ENCODE measurements at places on chromosomes 12 and 14.

GRCh38 chr14:69979882-69980281, 100.7 kb downstream of the SMOC1 start:
- no peak for DNase-seq

DNA sequence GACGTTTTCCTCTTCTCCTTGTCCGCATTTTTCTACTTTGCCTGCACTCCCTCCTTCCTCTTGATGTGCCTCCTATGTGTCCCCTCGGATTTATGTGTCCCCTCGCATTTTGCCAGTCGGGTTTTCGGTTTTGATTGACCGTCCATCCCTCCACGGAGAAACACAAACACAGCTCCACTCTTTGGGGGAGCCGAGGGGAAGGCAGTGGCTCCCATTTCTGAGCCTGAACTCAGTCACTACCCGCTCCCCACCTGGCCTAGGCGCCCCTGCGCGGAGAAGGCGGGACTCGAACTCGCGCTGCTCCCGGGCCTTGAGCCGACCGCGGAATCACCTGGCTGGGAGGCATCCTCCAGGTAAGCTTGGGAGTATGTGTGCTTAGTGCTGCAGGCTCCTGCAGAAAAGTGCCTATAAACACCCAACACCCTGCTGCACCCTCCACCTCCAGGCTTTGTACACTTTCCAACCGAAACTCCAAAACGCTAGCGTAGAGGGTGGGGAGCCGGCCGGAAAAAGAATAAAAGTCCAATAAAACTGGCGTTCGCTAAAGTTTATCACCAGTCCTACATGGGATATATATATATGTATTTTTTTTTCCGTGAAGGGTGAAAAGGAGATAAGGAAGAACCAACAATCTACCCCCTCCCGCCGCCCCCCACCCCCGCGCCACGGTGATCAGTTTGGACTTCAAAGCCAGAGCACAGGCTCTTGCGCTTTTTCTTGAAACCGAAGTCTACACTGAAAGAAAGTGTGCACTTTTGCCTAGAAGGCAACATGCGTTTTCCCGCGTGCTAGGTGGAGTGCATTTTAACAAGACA, 3.3 kb upstream of the CCND2 start:
- DNase-seq: no peak

GRCh38 chr12:27583981-27584380, 60.0 kb downstream of the PPFIBP1 start:
- no peak for DNase-seq

GRCh38 chr14:77260631-77261030, 10.4 kb downstream of the NGB start:
- no peak for DNase-seq

DNA sequence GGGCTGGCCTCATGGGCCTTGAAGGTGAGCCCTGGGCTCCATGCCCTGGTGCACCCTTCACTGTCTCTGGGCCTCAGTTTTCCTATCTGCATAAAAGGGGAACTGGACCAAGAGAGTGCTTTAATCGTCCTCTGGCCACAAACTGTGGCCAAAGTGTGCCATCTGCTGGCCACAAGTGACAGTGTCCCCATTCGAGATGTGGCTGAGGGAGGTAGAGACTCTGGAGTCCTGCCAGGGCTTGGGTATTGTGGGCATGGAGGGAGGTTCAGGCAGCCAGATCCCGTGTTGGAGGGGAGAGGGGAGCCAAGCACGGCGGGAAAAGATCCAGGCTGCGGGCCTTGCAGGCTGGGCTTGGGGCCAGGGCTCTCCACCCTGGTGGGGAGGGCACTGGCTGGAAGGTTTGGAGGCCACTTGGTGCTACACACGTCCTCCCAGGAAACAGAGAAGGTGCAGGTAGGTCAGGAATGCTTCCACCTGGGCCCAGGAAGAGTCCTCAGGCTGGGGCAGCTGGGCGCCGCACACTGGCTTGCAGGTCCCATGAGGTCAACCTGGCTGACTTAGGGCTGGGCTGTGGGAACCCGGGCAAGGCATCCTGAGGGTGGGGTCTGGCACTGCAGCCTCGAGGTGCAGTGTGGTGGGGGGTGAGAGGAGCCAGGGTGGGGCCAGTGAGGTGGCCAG, 7.3 kb upstream of the KIF26A start:
- peak; percentile 59 for DNase-seq

GRCh38 chr12:109625131-109625559, 51.6 kb downstream of the MVK start:
- peak; percentile 50 for DNase-seq

DNA sequence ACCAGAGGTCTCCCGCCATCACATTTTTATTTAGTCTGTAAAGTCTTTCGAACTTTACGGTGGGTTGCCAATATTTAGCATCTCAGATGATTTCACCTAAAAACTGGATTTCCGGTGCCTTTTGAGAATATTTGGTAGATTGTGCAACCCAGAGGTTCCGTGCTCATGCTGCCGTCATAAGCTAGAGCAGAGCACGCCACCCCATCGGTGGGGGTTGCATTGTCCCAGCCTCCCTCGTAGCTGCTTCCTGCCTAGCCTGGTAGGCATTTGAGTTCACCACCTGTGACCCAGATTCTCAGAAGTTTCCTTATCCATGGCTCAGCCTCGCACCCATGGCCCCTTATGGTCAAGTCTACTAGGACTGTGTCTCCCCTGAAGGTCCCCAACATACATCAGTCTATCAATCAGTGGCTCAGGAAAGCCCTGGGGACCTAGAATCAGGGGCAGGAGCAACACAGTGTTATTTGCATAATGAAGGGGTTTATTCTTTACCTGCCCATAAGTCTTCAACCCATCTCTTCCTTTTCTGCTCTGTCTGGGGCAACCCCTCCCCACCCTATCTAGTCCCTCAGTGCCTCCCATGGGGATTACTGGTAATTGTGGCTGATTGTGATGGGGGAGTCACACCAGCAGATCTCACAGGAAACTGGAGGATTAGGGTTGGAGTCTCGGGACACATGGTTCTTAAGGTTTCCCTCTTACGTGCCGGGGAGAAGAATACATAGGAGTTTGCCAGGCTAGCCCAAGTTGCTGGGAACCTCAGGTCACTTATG, 152.3 kb downstream of the PHETA1 start:
- peak; percentile 56 for DNase-seq

DNA sequence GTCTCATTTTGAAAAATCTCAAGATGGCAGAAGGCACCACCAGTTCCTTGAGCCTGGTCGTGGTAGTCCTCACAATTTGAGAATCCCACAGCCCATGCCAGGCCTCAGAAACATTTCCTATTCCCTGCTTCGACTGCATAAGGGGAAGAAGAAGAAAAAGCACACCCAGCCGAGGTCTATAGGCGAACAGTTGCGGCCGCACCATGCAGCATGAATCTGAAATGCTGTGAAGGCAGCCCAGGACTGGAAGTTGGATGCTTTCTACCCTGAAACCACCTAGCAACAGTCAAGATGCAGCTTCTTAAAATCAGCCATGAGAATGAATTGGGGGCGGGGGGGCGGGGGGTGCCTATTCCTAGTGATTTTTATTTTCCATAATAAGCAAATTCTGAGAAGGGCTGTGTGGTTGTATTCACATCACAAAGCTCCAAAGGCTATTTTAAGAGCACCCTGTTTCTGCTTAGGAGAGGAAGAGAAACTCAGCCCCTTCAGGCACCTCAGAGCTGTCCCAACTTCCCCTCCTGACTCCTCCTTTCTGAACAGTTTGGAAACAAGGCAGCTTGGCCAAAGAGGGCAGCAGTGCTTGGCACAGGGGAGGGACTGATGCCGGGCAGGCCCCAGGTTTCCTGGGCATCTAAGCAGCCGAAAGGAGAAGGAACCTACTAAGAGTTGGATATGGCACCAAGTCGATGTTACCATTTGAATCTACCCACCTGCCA, 172.5 kb upstream of the FOXN3 start:
- DNase-seq: no peak

- no peak for DNase-seq
Measured at GRCh38 chr12:78328524-78328923, 497.8 kb downstream of the NAV3 start.

DNA sequence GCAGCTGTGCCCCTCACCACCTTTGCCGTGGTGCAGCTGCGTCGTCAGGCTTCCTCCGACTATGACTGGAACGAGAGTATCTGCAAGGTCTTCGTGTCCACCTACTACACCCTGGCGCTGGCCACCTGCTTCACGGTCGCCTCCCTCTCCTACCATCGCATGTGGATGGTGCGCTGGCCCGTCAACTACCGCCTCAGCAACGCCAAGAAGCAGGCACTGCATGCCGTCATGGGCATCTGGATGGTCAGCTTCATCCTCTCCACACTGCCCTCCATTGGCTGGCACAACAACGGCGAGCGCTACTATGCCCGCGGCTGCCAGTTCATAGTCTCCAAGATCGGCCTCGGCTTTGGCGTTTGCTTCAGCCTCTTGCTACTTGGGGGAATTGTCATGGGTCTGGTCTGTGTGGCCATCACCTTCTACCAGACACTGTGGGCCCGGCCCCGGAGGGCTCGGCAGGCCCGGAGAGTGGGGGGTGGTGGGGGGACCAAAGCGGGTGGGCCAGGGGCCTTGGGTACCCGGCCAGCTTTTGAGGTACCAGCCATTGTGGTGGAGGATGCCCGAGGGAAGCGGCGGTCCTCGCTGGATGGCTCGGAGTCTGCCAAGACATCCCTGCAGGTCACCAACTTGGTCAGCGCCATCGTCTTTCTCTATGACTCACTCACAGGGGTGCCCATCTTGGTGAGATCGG, 2.6 kb downstream of the GPR162 start:
- DNase-seq: no peak

DNA sequence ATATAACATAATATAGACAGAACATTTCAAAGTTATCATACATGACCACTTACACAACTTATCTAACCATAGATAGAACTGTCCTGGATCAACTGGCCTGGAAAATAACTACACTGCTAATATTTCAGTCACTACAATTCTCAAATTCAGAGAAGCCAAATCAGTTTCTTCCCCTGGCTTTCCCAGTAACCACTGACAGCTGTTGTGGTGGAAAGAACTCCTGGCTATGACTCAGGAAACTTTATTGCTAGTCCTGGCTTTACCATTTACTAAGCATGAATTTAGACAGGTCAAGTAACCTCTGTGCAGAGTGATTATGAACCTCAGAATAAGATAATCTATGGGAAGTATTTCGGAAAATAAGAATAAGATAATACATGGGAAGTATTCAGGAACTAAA, 244.9 kb upstream of the DIO2 start:
- no peak for DNase-seq

DNA sequence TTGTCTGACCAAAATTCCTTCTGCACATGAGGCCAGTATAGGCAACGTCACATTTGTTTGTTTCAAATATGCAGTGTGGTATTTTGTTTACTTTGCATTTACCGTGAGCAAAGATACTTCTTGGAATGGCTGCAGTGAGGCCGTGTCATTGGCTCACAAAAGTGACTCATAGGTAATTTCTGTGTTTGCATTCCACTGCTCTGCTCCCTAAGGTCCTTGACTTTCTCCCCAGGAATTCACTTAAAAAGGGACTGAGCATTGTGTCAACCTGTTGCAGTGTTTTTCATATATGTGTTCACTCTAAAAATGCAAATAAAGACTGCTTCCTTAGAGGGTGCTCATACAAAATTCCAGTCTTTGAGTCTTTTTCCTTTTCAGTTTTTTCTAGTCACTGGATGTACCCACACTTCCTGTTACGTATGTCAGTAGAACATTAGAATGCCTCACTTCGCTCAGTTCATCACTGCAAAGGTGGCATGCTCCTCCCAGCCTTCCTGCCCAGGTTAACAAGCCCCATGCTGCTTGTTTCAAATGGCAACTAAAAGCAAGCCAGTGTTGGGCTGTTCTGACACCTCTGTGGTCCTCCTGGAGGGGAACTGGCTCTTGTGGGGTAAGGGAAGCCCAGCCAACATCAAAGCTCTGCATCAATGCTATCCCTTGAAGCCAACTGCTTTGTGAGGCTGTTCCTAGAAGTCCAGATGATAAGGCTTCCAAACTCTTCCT, 9.1 kb downstream of the C12orf76 start:
- no peak for DNase-seq

- no peak for DNase-seq
Measured at GRCh38 chr12:4864575-4864974, 45.1 kb upstream of the KCNA1 start.

DNA sequence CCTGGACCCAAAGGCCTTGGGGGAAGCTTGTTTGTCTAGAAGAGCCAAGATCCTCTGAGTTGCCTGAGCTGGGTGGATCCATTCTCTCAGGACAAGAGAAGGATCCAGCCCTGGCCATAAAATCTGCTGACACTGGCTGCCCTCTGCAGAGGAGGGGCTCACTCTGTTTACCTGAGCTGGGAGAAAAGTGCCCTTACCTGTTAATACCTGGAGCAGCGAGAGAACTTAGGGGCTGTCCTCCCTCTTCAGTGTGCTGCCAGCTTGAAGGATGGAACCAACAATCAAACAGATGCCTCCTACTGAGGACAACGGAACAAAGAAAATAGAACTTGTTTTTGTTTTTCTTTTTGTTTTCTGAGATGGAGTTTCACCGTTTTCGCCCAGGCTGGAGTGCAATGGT, 7.3 kb upstream of the KRT7 start:
- DNase-seq: no peak

GRCh38 chr12:52003016-52003550, 3.7 kb upstream of the TAMALIN start:
- DNase-seq: no peak

- DNase-seq: no peak
Measured at GRCh38 chr12:57273516-57273915, 22.5 kb upstream of the STAC3 start.

GRCh38 chr14:57326253-57326652, 57.5 kb downstream of the AP5M1 start:
- DNase-seq: no peak

- DNase-seq: no peak
Measured at GRCh38 chr12:62562846-62563245, 96.2 kb downstream of the MON2 start.

DNA sequence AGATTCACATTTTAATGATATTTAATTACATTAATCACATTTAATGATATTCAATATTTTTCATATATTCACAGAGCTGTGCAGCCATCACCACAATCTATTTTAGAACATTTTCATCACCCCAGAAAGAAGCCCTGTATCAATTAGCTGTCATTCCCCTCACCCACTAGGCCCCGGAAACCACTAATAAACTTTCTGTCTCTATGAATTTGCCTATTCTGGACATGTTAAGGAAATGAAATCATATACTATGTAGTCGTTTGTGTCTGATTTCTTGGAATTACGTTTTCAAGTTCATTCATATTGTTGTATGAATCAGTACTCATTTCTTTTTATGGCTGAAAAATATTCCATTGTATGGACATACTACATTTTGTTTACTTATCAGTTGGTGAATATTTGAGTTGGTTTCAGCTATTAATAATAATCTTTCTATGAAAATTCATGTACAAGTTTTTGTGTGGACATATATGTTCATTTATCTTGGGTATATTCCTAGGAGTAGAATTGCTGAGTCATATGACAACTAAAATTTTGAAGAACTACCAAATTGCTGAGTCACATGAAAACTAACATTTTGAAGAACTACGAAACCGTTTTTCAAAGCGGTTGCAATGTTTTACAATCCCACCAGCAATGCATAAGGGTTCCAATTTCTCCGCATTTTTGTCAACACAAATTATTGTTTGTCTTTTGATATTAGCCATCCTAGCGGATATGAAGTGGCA, 11.7 kb upstream of the OTOGL start:
- no peak for DNase-seq

DNA sequence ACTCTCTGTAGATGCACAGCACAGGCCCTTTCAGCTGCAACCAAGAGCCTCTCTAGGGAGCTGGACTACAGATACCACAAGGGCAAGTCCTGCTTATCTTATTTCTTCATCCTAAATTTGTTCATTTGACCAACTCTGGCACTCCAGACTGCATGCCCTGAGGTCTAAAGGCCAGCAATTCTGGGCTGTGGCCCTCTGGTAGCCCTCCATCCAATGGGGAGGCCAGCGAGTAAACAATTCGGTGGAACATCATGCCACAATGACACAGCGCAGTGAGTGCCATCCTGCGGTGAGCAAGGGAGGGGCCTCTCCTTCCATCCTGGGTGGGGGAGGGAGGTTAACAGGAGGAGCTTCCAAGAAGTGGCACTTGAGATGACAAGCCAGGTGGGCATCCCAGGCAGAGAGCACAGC, 652 bp upstream of the SELPLG start:
- DNase-seq: no peak
